NCI-H69 (cell line): ENCODE measurements at places on chromosomes 2 and 18.

- peak; percentile 75 for DNase-seq
Measured at GRCh38 chr2:174952607-174953006, 52.6 kb downstream of the CHN1 start.

DNA sequence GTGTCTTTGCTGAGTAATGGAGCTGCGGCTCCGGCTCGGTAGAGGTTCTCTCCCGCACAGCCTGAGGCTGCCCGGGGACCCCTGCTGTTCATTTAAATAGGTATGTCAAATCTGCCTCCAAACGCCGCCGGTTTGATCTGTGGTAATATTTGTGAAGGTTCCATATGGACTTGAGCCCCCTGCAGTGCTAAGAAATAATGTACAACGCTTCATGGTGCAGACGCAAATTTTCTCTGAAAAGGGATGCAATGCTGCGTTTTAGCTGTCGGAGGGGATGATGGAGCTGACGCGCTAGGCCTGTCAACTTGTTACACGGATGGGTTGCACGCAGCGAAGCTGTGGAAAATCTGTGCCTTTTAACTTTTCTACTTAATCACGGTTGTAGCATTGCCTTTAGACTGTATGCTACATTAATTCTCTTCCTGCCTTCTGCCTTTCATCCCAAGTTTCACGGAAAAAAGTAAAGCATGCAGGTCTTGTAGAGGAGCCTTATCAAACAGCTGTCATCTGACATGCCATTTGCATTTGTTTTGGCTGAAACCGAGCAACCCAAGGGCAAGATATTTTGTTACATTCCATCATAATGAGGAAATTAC is 43.2 kb downstream of the MRPS9 start:
- peak; percentile 78 for DNase-seq

DNA sequence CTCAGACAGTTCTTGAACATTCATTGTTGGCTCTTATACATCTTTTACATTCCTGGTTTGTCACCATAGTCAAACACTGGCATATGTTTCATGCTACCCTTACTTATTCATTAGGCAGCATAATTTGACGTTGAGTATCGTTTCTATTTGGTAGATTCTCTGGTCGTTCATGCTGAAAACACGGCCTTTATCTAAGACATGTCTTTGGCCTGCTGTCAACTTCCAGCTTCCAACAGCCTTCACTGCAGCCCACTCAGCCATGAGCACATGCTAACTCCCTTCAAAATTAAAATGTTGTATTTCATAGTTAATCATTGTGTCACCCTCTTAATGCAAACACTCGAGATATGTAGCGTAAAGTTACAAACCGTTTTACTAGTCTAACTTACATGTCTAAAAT is 493.0 kb upstream of the NRP2 start:
- no peak for DNase-seq

DNA sequence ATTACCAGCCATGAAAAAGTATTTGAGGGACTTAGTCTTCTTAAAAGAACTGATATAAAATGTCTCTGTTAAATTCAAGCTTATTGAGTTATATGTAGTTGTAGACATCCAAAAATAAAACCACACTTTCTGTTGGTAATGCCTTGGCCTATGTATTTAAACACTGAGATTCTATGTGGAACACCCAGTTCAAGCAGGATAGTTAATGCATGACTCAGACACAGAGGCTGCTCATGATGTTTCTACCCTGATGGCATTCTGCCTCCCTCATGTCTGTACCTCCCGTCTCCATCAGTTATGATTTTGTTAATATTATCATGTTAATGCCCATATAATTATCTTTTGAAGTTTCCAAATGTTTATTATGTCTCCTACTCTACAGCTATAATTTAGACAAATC is 164.5 kb downstream of the XIRP2 start:
- no peak for DNase-seq

GRCh38 chr2:237075749-237076599 is 9.7 kb upstream of the COPS8 start:
- peak; percentile 2 for DNase-seq

DNA sequence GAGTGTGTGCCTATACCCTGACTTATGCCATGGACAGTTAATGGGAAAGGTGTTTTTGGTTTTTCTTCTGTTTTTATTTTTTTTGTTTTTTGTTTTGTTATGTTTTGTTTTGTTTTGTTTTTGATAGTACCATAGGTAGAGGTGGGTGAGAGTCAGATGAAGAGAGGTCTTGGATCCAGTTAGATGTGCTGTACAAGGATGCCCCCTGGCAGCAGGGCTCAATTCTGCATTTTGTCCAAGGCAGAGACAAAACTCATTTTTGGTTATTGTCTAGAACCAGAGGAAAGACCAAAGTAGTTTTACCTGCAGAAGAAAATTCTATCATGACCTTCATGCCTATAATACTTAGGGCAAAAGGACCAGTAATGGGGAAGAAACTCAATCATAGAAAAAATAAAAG is 48.5 kb downstream of the SLC5A7 start:
- DNase-seq, result peak; percentile 1

DNA sequence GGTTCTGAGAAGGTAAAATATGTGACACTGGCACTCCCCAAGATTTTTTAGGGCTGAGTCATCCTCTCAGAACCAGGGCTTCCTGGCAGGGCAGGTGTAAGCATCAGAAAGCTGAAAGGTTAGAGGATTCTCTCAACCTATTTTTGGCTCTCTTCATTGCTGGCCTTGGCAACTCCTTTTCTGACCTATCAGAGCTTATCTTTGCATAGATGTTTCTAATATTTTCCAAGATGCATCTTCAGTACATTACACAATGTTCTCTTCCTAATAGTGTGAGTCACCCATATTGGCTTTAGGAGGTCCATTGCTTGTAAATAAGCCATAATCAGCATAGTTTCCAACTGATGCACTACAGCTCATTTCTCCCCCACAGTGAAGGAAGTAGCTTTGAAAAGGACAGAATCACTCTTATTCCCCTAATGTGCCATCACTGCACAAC is 2008.4 kb upstream of the PIK3C3 start:
- DNase-seq, result no peak

DNA sequence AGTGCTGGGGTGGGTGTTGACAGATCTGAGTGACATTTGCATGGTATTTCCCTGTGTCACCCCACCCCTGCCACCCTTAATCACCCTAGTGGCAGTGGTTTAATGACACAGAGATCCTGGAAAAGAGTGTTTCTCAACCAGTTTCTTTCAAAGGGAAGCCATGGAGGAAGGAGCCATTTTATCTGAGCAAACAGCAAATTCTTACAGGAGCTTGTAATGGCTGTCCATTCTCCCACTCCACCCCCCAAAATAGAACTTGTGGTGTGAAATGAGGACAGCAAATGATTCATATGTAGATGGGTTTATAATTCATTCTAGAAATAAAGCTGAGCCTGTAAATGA is 51.5 kb downstream of the CDC42EP3 start:
- no peak for DNase-seq

DNA sequence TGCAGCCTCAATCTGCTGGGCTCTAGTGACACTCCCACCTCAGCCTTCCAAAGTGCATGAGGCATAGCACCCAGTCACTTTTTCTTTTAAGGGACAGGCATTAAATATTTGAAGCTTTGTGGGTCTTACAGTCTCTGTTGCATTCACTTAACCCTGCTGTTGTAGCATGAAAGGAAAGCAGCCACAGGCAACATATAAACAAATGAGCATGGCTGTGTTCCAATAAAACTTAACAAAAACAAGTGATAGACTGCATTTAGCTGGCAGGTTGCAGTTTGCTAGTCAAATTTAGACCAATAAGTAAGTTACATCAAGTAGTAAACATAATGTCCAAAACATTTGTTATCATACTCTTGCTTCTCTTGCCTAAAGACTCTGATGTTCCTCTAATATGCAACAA is 297.3 kb upstream of the MMADHC start:
- no peak for DNase-seq

DNA sequence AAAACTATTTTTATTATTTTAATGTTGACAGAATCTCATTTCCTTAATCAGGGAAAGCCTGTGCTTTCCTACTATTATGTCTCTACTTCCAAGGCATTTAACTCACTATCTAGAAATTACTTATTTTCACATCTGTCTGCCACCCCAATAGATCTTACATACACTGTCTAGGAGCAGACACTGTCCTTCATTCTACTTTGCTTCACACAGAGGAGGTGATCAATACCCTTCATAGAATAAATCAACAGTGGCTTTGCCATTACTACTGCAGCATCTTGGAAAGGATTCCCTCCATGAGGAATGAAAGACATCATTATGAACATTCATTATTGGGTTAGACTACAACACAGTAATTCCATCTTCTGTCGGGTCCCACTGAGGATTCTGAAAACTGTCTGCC is 31.7 kb downstream of the CDH20 start:
- no peak for DNase-seq

- no peak for DNase-seq
Measured at GRCh38 chr2:66729416-66730330, 294.7 kb downstream of the MEIS1 start.

DNA sequence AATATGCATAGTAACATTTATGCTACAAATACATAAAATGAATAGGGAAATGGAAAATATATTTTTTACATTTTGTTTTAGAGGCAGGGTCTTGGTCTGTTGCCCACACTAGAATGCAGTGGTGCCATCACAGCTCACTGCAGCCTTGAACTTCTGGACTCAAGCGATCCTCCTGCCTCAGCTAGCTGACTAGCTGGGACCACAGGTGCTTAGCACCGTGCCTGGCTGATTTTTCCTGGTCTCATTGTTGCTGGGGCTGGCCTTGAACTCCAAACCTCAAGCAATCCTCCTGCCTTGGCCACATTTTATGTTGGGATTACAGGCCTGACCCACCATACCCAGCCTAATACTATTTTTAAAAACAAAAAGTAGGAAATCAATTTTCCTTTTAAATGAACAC is 33.2 kb downstream of the XPO1 start:
- no peak for DNase-seq

GRCh38 chr2:127485694-127486071 is 40.6 kb downstream of the IWS1 start:
- no peak for DNase-seq

- no peak for DNase-seq
Measured at GRCh38 chr2:138124521-138124920, 160.2 kb downstream of the HNMT start.

GRCh38 chr2:47096451-47096850 is 58.7 kb downstream of the STPG4 start:
- DNase-seq, result no peak

GRCh38 chr2:101337877-101338276 is 29.4 kb upstream of the RNF149 start:
- no peak for DNase-seq

DNA sequence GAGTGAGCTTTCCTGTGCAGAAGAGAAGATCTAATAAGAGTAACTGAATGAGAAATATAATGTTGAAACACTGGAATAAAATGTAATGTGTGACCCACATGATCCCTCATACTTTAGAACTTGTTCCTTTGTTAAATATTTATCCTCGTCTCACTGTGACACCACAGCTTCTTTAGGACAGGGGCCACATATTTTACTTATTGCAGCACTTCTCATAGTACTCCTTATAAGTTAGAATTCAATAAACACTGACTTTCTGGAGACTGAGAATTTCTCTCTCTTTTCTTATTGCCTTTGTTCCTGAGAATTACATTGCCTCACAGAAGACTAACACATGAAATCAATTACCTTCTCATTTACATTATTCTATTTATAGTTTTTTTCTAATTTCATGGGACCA is 1234.6 kb upstream of the CHAC2 start:
- DNase-seq, result no peak

GRCh38 chr2:224286923-224287322 is 115.0 kb downstream of the FAM124B start:
- no peak for DNase-seq

- no peak for DNase-seq
Measured at GRCh38 chr2:127050803-127051115, 56.2 kb downstream of the BIN1 start.

GRCh38 chr2:241629762-241630435 is 7.1 kb downstream of the THAP4 start:
- DNase-seq, result no peak

DNA sequence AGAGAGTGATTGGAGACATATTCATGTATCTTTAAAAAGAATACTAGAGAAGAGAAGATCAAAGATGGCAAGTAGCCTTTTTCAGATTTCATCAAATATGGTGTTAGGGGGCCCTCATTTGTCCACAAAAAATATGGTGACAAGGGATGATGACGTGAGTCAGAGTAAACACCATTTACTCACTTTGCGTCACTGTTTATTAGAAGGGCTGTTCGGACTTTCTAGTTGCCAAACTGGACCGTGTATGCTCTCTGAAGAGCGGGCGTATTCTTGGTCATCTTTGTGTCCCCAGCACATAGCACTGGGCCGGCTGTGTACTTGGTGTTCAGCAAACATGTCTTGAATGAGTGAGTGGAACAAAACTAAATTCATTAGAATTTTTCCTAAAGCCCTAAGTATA is 37.5 kb downstream of the TTC39C start:
- no peak for DNase-seq

DNA sequence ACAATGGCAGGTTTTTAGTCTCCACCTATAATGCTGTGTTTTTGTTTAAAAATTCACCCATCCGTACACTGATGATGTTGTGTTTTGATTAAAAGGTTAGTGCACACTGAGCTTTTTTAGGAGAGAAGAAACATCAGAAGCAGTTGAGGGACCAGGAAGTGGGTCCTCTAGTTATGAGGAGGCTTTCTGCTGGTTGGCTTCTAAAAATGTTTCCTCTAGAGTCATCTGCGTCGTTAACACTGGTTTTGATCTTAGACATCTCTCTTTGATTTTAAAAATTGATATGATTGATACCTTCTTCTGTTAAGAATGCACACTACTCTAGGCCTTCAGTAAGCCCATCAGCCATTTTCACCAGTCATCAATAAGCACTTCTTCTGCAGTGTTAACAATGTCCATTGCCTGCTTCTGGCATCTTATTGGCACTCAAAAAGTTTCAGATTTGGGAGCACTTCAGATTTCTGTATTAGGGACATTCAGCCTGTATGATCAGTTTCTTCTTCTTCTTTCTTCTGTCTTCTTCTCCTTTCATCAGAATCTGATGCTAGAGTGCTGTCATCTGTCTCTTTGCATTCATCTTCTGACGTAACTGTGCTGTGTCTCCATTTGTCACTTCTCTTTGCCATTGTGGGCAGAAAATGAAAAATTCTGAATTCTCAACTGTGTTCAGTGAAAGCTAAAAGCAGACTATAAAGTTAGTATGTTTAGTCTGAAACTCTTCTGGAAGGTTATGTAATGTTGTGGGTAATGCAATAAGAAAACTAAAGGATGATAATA is 56.3 kb downstream of the PHLPP1 start:
- DNase-seq, result no peak

DNA sequence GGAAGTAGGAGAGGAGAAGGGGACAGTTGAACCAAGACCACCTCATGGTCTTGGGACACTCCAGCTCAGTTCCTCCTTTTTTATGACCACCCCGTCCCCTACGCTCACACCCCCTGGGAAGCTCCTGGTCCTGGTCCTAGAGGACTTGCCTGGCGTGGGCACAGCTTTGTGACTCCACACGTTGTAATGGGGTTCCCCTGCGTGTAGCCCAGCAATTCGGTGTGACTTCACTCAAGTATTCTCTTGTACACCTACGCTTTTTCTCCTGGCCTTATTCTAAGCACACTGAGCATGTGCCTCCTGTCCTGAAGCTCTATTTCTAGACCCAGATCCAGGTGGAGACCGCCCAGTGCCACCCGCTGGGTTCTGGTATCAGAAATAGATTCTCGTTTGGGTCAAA is 36.1 kb upstream of the B3GNT7 start:
- no peak for DNase-seq

- peak; percentile 32 for DNase-seq
Measured at GRCh38 chr2:98875081-98875728, 60.8 kb downstream of the CRACDL start.

GRCh38 chr18:70973626-70974025 is 684.8 kb downstream of the SOCS6 start:
- no peak for DNase-seq

GRCh38 chr2:138276339-138276738 is 225.2 kb upstream of the SPOPL start:
- peak; percentile 64 for DNase-seq
